ENCODE measurements at places on chromosomes 2 and 18.

GRCh38 chr2:161312996-161313395 is 4.8 kb downstream of the PSMD14 start:
- no peak for DNase-seq

- DNase-seq = no peak
Observed at GRCh38 chr2:192139813-192140212, 54.9 kb downstream of the TMEFF2 start.

GRCh38 chr2:31083234-31083993 is 54.8 kb downstream of the GALNT14 start:
- no peak for DNase-seq

DNA sequence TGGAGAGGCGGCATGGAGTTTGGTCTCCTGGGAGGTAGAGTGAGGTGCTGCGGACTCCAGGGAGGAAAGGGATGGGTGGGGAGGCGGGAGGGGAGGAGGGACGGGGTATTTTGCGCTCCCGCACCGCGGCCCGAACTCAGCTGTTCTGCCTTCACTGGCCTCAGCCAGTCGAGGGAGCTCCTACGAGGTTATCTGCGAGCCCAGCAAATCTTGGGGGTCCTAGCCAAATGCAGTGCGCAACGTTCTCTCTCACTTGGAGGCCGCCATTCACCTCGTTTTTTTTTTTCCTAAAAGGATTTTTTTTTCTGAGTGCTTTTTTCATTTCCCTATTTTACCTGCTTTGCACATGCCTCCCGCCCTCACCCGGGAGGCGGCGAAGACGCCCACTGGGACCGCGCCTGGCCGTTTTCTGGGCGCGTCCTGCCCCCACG is 877 bp upstream of the BCL2L11 start:
- peak; percentile 44 for DNase-seq

DNA sequence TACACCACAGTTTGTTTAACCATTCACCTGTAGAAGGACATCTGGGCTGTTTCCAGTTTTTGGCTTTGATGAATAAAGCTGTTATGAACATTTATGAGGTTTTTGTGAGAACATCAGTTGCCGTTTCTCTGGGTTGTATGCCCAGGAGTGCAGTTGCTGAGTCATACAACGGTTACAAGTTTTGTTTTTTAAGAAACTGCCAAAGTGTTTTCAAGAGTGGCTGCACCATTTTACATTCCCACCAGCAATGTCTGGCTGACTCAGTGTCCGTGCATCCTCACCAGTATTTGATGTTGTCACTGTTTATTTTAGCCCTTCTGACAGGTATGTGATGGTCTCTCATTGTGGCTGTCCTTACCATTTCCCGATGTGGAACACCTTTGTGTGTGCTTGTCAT is 48.0 kb upstream of the GPR17 start:
- no peak for DNase-seq

DNA sequence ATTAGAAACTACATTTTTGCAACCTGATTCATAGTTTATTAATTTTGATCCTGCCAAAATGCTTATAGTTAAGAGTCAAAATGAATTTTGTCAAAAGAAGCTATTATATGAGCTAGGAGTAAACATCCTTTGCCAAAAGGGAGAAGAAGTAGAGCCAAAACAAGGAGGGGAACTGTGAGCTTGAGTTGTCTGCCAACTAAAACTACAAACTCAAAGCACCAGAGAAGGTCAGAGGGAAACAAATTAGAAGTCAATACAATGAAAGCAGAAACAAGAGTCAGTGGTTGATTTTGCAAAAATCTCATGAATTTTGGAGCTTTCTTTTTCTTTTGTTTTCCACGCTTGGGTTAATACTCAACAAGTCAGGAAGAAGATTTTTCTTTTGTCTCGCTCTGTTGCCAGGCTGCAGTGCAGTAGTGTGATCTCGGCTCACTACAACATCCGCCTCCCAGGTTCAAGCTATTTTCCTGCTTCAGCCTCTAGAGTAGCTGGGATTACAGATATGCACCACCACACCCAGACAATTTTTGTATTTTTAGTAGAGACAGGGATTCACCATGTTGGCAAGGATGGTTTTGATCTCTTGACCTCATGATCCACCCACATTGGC is 508.5 kb downstream of the RIT2 start:
- DNase-seq = no peak

DNA sequence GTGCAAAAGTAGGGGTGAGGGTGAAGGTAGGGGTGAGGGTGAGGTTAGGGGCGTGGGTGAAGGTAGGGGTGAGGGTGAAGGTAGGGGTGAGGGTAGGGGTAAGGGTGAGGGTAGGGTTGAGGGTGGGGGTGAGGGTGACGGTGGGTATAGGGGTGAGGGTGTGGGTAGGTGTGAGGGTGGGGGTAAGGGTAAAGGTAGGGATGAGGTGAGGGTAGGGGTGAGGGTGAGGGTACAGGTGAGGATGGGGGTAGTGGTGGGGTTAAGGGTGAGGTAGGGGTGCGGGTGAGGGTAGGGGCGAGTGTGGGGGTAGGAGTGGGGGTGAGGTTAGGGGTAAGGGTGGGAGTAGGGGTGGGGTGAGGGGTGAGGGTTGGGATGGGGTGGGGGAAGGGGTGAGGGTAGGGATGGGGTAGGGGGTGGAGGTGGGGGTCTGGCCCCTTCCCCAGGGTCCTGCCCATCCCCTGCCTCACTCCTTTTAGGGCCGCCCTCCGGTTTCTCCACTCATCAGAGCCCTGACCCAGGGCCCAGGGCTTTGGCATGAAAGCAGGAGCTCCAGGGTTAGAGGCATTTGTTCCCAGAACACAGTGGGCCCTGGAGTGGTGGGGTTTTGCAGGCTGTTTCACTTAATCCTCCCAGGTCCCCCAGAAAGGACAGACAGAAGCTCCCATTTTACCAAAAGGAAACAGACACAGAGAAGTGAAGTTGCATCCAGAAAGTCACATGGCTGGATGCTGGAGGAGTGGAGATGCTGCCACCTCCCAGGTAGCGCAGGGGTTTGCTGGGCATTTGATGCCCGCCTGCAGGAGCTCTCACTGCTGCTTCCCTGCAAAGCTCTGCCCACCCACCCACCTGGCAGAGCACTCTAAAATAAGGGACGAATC is 26.9 kb downstream of the SNORC start:
- DNase-seq = no peak

- no peak for DNase-seq
Observed at GRCh38 chr2:207704078-207704477, 7.4 kb upstream of the CCNYL1 start.

GRCh38 chr18:70333757-70334156 is 44.9 kb downstream of the SOCS6 start:
- DNase-seq = no peak

Measured in hematopoietic multipotent progenitor cell treated with erythropoietin and hydrocortisone succinate and interleukin-3 and kit ligand, for 4 days (in vitro differentiated cells).